ENCODE measurements at places on chromosomes 5 and 9.

DNA sequence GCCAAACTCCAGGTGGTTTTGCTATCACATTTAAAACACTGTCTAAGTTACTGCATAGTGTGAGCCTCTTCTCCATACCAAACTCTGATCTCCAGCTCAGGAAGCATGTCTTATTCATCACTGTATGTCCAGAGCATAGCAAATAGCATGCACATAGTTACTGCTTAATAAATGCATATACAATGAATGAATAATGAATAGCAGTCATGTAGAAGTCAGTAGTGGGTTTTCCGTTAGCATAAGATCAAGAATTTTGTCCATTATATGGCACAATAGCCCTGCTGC, 329.4 kb downstream of the ARRDC3 start:
- DNase-seq = no peak

DNA sequence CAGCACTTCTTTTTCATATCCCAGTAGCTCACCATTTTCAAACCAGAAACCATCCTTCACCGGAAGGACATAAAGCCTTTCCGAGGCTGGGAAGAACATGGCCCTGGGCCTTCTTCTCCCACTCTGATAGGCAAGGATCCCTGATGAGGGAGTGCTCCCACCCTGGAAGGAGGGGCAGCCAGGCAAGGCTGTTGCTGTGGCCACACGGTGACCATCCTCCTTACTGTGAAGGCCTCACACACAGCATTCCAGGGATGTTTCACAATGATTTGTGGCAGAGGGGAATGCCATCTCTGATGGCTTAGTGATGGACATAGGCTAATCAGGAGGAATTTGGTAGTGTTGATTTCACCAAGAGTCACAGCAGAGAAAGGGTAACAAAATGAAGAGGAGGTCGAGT, 130.7 kb downstream of the ADAMTS12 start:
- no peak for DNase-seq

DNA sequence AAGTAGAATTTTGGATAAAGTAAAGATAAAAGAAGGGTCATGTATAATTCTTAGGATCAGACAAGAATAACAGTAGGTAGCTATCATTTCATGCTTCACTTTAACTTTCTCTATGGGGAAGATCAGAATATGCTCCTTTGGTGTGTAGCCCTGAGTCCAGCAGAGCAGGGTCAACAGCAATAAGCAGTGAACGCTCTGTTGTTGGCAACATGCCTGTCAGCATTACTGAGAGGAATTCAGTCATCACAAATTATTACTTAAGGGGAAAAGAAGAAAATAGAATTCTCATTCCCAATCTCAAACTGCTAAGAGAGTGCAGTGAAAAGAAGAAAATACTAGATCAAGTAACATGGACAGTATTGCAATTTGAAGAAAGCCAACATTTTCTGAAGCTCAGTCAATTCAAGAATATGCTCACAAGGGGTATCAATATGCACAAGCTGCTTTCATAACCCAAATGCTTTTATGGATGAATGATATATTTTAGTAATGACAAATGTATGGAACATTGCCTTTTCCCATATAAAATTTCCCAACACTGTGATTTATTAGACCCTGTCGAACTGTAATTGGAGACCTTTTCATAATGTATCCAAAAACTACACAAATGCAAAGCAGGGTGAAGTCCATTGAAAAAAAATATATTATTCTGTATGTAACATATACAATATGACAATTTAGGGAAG, 1359.4 kb downstream of the EFNA5 start:
- DNase-seq = no peak

DNA sequence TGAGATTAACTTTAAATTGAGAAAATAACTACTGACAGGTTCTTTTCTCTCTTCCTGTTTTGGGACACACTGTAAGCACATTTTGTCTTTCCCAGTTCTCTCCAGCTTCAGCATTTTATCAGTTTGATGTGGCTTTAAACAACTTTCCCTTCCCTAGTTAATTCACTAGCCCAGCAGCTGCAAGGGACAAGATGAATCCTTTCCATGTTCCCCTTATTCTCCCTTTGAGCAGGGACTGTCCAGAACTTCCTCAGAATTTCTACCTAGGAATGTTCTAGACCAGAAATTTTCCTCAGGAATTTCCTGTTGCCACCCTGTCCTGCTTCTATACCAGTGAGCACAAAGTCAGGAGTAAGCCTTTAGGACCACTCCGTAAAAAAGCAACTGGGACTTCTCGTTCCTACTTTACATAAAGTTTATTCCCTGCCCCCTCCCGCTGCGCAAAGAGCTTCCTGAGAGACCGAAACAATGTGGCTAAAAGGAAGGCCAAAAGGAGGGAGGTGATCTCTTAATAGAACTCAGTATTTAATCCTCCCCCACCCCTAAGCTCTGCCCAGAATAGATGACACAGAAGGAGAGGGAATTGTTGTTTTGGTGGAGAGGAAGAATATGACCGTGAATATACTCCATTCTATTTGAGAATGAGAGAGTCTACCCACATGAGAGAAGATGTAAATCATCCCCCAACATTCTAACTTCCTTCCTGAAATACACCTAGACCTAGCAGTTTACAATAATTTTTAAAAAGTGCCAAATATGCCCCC, 61.9 kb downstream of the GLIS3 start:
- DNase-seq = no peak

DNA sequence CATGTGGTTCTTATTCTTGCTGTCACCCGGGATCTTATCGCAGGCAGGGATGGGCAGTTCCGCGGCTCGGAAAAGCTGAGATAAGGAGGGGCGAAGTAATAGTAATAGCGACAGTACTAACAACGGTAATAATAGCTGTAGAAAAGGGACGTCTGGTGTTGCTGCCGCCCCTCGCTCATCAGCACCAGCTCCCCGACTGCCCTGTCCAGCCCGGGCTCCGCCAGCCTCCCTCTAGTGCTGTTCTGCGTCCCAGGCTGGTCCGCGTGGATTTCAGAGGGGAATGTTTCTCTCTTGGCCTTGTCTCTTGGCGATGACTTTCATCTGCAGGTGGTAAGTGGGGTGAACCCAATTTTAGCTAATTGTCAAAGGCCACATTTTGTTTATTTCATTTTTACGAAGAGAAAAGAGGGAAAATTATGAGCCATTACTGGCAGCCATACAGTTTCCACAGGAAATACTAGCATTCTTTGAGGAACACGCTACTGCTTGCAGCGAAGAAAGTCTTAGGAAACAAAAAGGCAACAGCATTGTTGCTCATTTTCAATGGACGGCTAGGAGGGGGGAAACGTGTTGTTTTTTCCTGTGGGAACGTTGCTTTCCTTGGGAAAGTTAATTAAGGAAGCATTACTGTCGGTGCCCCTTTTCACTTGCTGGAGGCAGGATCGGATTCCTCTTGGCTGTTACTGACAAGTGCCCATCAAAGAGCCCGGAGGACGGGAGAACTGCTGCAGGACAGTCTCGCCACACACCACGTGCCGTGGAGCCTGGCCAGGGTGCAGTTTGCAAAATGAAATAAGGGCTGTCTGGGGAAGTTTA, 762 bp downstream of the SNCAIP start:
- DNase-seq = no peak

- DNase-seq = no peak
These were observed 194.8 kb upstream of the MRPS30 start for GRCh38 chr5:44613936-44614335.

DNA sequence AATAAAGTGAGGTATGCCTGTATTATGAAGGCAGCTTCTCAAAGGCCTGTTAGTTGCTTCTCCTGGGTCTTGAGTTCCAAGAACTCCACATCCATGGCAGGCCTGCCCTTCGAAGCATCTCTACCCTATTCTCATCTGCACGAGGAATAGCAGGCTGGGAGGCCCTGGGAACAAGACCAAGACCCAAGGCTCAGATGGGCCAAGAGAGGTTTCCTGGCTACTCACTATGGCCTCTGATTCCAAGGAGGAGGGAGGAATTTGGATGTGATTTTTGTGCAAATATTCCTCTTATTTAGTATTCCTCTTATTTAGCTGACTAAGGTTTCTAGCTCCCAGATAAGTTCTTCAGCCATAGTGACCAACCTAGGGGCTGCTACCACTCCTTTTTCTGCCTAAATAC, 151.3 kb downstream of the SAXO1 start:
- no peak for DNase-seq

GRCh38 chr5:95931079-95931833, 30.4 kb downstream of the ELL2 start:
- no peak for DNase-seq

DNA sequence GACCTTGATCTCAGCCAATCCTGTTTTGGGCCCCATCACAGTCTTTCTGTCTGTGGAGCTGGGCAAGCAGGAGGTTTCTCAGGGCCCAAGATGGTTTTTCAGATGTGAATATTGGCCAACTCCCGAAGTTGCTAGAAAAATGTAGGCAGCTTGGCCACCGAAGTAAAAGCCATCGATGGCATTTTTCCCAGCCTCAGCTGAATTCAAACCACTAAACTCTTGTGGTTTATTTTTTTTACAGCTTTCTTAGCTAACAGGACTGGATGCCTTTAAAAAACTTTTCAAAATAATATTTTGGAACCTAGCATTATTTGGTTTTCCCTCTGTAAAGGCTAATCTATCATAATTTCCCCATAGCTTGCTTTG, 102.5 kb upstream of the ERCC6L2 start:
- no peak for DNase-seq

- no peak for DNase-seq
These were observed 26.6 kb upstream of the GLDC start for GRCh38 chr9:6672118-6672517.

GRCh38 chr5:174843263-174844250, 119.2 kb downstream of the MSX2 start:
- DNase-seq = no peak

DNA sequence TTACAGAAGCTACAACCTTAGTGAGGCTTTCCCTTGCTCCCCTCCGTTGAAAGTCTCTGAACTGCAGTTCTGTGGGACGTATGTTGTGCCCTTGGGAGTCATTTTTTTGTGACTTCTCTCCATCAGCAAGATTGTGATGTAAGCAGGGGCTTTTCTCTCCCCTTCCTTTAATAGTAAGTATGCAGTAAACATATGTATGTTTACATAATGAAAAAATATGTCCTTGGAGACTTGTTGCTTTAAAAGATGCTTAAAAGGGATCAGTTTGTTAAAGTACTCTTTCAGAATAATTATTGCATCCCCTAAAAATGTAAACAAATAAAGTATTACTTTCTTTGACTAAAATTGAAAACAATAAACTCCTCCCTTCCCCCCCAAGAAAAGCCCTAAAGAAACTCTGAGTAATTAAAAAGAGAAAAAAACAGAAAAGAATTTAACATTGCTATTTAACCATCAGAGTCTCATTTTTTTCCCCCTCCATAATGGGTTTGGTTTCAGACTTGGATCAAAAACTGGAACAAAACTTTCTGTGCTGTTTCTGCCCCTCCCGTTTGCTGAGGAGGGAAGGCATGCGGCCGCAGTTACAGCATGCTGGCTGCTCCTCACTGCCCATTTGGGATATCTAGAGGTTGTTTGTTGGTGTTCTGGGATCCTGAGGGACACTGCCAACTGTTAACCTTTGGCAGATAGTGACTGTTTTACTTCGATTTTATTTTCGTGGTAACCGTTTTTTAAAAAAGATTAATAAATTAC, 40.2 kb downstream of the TRIO start:
- no peak for DNase-seq

DNA sequence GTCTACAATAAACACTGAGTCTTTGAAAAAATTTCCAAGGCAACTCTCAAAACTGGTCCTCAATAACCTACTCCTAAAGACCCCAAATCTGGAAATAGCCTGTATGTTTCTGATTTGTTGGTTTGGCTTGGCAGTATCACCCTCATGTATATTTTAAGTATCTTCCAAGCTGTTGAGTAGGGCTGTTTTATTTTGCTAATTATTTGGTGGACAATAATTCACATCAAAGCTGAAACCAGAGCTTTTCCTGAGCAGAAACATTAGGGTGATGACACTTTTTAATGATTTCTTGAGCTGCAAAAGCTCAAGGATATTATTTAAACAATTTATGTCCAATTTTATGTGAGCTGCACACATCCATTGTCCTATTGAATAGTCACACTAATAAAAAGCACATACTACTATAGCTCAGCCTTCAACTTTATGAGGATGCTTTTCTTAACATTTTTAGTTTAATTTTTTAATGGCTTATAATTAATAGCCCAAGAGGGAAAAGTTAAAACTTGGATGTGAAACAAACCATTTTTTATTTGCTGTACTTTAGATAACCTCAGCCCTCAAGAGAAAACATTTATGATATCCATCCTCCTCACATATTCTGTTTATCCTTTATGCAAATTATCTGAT, 393.1 kb downstream of the TAF11L14 start:
- DNase-seq = no peak

DNA sequence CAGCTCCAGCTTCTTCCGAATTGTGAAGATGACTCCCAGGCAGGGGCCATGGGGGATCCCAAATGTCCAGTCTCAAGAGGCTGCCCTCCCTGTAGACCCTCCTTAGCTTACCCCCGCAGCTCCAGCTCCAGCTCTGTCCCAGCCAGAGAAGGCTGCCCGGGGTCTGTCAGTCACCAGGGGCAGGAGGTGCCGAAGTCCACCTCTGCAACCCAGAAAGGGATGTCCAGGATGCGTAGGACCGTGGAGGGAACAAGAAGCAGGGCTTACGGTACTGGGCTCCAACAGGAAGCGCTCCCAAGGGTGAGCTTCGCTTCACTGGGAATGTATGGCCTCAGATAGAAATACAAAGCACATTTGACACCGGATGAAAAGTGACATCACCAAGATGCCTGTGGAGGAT, 6.0 kb downstream of the IPPK start:
- DNase-seq = no peak

GRCh38 chr5:160048131-160048530, 39.2 kb downstream of the TTC1 start:
- no peak for DNase-seq

DNA sequence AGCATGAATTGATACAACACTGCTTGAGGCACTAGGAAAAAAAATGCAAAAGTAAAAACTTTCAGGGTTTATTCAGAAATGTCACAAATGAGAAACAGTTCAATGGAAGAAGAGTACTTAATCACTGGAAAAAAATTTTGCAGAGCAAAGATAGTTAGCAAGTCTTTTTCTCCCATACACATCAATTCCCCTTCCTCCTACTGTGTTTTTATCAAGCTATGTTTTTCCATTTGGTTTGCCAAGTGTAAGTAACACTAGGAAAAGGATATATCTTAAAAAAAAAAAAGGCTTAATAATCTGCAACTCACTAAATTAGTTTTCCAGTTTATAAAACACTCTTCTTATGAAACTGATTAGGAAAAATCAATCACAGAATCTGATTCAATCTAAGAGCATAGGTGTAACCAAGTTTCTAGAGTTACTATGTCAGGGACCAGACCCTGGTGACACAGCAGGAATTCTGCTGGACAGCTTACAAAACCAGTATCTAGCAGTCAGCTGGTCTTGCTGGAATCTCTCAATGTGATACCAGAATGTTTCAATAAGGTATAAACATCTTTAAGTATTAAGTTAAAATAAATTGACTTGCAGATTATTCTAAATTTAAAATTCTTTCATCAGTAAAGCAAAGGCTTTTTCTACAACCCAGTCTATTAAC, 34.7 kb downstream of the RNF145 start:
- DNase-seq = peak; percentile 28

Measured in NCI-H460 (cell line).